Activated T-cell treated with anti-CD3 and anti-CD28 coated beads, Interleukin-2, amount 50 U/mL, for 4 hours (primary cell): ENCODE measurements at places on chromosomes 7 and 10.
A peak's percentile ranks its signal among the peaks of the same experiment; 100 is the strongest.

- no peak for DNase-seq
These were observed 29.8 kb upstream of the FGFR2 start for GRCh38 chr10:121627876-121628581.

DNA sequence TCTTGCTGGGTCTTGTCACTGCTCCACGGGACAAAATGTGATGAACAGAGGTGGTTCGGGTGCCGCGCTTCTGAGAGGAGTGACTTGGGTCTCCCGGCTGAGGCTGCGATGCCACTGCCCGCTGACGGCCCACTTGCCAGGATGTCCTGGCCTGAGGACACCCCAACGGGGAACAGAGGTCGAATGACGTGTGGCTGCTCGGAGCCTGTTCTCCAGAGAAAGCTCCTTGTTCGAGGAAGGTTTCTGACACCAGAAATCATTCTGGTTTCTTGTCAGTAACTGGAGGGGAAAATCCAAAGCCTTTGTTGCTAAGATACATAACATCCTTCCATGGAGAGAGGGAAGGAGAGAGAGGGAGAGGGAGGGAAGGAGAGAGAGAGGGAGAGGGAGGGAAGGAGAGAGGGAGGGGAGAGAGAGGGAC is 236.4 kb downstream of the WDR37 start:
- DNase-seq: no peak

GRCh38 chr10:5364374-5364773 is 392 bp upstream of the UCN3 start:
- DNase-seq: no peak

DNA sequence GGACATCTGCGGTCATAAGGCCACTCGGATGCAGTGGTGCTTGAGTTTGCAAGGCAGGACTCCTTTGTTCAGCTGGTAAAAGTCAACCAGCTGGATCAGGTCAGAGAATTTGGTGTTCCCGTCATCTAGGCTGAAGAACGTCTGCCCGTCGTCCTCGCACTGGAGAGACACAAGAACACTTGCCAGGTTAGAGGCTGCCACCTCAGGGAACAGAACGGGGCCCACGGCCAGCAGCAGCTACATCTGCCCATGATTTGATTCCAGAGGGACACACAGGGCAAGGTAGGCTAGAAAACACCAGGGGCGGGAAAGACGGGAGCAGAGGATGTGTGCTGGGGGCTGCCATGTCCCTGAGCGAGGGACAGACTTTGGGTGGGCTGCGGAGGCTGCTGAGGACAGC is 27.7 kb upstream of the DDC start:
- DNase-seq: no peak

DNA sequence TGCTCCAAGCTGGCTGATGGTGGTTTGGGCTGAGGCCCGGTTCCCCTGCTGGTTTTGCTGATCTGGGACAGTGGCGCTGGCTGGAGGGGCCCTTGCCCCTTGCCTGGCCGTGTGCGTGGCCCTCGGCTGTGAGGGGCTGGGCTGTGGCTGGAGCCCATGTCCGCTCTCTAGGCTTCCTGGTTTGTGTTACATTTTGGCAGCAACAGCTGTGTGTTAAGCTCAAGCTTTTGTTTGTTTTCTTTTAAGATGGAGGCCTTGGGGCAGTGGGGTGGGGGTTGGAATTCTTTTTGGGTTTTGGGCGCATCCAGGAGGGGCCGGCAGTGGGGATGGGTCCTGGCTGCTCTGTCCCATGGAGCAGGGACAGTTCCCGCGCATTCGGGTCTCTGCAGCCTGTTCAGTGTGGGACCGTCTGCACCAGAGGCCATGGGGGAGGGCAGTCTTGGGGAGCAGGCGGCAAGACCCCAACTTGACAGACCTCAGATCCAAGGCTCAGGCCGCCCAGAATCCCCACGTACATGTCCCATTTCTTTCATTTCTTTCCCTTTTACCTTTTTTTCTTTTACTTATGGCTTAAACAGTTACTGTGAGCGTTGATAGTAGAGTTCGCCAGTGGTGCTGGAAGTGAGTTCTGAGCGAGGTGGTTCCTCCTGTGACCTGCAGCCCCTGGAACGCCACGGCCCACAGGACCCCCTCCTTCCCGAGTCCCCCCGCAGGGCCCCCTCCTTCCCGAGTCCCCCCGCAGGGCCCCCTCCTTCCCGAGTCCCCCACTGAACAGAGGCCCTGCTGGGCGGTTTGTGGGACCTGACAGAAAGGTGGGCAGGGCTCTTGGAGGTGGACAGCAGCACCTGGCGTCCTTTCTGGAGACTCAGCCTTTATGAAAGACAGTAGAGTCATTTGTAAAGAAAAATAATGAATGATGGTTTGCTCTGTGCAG is 75.3 kb downstream of the INPP5A start:
- no peak for DNase-seq

- DNase-seq: no peak
These were observed 90.9 kb upstream of the NRBF2 start for GRCh38 chr10:63042256-63042655.

DNA sequence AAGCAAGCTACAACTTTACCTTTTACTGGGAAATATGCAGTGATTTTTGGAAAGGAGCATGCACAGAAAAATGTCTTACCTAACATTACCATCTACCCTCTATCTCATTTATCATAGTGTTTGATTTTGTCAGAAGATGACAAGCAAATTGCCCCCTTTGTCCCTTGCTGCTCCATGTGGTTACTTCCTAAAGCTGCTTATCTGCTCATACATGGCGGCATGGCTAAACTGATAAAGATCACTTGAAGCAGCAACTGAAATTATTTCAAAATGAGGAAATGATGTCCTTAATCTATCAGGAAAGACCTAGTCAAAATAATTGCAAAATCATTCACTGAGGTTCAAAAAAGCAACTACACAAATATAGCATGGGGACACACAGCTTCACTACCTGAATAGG is 1198.5 kb upstream of the SORCS1 start:
- DNase-seq: no peak

GRCh38 chr7:3042861-3043489 is 692 bp downstream of the CARD11 start:
- peak; percentile 63 for DNase-seq
